Stimulated activated CD8-positive, alpha-beta memory T cell treated with anti-CD3 and anti-CD28 coated beads, Interleukin-2, amount 100 ng/mL, for 48 hours (primary cell): ENCODE measurements at places on chromosomes 12 and 14.

DNA sequence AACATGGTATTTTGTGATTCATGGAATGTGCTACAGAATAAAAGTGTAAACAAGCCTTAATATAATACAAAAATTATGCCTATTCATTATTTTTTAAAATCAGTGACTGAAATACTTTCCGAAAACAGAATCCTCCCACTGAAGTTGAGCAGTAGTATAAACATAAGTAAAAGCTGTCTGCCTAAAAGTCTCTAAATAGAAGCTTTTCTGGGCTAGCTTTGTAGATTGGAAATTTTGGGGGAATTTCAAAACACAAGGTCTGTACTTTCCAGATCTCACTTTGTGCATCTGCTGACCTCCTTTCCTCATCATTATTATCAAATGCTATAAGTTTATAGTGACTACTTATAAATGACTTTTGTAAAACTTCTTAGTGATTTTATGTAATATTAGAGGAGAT lies 80.4 kb upstream of the TRHDE start:
- no peak for DNase-seq

GRCh38 chr12:13581031-13581430 lies 384.5 kb downstream of the EMP1 start:
- DNase-seq, result no peak

DNA sequence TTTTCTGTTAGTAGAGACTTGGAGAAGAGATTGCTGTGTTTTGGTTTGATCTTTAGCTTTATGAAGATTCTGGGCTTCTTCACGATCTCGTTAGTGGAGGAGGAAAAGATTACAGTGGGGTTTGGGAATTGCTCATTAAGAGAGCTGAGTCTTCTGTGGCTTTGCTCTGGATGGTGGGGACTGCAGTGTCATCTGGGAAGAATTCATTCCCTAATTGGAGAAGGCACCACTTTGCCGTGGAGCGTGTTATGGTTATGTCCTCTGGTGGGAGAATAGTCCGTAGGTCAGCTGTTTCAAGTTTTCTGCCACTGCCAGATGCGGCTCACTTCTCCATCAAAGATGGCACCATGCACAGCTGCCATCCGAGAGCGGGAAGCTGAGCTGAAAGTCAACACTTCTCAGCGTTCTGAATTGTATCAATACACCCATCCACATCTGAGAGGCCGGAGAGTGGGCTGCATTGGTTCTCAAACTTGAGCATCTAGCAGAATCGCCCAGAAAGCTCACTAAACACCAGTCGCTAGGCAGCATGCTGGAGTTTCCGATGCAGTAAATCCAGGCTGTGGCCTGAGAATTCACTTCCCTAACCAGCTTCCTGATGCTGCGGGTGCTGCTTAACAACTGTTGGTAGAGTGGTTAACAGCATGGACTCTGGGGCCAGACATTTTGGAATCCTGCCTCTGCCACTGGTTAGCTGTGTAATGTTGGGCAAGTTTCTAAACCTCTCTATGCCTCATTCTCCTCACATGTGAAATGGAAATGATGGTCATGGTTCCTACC lies 117.8 kb downstream of the PLXNC1 start:
- no peak for DNase-seq

GRCh38 chr12:125381373-125381772 lies 316.1 kb downstream of the AACS start:
- DNase-seq, result no peak

DNA sequence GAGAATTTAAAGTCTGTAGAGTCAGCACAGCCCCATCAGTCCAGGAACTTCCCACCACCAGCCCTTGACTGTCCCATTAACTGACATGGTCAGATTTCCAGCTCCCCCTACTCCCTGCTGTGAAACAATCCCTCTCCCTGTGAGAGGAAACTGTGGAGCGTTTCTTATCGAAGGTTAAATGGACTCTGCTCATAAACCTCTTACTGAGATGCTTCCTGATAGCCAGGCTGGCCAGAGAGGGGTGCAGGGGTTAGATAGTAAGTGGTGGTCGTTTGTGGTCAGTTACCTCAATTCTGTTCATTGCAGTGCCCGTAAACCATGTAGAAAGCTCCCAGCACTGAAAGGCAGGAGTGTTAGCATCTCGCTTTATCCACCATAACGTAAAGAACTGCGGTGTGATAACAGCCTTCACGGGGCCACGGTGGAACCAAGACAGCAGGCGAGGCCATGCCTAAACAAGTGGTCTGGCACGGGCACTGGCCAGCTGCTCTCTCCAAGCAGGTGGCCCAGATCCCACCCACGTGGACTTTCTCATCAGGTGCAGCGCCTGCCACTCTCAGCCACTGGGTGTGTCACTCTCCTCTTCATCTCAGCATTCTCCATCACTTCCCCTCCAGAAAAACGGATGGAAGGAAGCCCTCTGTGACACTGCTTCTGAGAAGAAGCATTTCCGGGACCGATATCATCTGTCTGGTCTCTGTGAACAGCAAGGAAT lies 102.2 kb downstream of the FBXL14 start:
- no peak for DNase-seq

DNA sequence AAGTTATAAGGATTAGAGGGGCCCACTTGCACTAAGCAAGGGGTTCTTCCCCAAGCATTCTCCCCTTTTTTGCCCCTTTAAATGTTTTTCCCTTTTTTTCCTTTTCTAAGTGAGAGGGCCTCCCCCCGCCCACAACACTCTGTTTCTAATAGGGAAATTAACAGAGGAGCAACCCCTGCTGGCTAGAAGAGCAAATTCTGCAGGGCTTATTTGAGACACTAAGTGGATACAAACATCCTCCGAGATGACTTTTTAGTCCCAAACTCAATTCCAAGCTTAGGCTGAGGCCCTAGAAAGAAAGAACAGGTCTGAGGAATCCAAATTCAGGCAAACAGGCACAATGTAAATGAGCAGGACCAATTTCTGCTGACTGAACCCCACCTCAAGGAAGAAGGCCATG lies 138.9 kb downstream of the GPR65 start:
- no peak for DNase-seq

GRCh38 chr12:131759176-131759575 lies 48.3 kb downstream of the SFSWAP start:
- no peak for DNase-seq

- no peak for DNase-seq
Measured at GRCh38 chr14:75928690-75929181, 53.1 kb downstream of the TGFB3 start.

DNA sequence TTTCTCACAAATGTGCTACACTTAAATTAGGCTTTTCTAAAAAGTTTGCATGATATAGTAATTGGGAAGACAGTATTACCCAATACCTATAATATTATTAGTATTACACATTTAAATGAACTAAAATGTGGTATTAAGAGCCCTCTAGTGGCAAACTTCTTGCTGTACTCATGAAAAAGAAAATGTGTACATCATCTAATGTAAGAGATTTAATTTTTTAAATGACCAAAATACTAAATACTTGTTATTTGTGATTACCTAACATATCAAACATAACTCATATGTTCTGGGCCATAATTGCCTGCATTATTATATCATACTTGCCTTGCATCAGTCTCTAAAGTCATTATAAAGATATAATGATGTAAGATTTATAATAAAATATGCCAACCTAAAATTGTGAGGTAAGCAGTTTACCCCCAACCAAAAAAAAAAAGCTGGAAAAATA lies 64.2 kb downstream of the DNAI7 start:
- no peak for DNase-seq

- no peak for DNase-seq
Measured at GRCh38 chr14:96893966-96894622, 96.9 kb downstream of the VRK1 start.

- no peak for DNase-seq
Measured at GRCh38 chr14:89912221-89912620, 42.3 kb downstream of the EFCAB11 start.

DNA sequence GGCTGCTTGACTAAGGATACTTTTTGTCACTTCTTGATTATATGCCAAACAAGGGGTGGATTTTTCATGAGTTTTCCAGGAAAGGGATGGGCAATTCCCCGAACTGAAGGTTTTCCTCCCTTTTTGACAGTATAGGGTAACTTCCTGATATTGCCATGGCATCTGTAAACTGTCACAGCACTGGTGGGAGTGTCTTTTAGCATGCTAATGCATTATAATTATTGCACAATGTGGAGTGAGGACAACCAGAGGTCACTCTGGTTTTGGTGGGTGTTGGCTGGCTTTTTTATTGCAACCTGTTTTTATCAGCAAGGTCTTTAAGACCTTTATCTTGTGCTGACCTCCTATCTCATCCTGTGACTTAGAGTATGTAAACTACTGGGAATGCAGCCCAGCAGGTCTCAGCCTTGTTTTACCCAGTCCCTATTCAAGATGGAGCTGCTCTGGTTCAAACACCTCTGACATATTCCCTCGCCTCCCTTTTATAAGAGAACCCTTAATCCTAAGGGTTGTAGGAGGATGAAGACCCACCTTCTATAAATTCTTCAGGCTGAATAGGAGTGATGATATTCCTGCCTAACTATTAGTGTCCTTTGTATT lies 471.2 kb downstream of the ATP23 start:
- no peak for DNase-seq

GRCh38 chr14:44798386-44799242 lies 163.1 kb downstream of the KLHL28 start:
- no peak for DNase-seq

DNA sequence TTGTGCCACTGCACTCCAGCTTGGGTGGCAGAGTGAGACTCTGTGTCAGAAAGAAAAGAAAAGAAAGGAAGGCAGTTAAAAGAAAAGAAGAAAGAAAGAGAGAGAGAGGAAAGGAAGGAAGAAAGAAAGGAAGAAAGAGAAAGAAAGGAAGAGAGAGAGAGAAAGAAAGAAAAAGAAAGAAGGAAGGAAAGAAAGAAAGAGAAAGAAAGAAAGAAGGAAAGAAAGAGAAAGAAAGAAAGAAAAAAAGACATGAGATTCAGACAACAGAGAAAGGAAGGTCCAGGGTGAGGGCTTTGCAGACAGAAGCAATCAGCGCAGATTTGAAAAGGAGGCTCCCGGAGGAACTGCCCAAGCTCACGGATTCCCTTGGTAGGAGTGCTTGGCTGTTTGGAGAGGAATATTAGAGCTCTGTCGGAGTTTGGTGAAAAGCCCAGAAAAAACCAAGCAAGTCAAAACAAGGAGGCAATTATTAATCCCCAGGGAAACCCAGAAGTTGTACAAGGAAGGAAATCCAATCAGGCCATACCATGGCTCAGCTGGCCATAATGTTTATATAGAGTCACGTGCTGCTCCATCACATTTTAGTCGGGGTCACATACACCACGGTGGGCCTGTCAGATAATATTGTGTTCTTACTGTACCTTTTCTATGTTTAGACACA lies 11.6 kb upstream of the CCDC85C start:
- DNase-seq, result no peak

- no peak for DNase-seq
Measured at GRCh38 chr12:81208187-81208911, 130.5 kb downstream of the ACSS3 start.

DNA sequence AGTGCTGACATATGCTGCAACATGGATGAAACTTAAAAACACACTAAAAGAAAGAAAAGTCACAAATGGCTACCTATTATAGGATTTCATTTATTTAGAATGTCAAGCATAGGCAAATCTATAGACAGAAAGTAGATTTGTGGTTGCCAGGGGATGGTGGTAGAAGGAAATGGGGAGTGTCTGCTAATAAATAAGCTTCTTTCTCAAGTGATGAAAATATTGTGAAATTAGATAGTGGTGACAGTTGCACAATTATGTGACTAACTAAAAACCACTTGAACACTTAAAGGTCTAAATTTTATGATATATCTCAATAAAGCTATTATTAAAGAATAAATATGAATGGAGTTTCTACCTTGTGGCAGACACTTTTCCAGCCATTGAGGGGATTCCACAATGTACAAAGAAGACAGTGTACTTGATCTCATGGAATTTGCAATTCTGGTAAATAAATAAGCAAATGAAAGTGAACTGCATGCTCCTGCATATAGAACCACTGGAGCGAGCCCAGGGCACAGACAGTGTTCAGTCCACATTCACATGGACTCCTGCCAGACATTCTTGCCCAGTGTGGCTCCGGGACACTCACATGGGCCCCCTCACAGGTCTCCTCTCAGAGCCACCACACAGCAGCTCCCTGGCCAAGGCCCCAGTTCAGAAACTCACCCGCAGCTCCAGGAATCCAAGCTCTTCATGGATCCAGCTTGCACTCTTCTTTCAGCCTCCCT lies 107.1 kb upstream of the ARID2 start:
- no peak for DNase-seq

- DNase-seq, result no peak
Measured at GRCh38 chr14:101358320-101359125, 202.8 kb upstream of the DIO3 start.
